ENCODE measurements at places on chromosomes 3 and 15.
A peak's percentile ranks its signal among the peaks of the same experiment; 100 is the strongest.

DNA sequence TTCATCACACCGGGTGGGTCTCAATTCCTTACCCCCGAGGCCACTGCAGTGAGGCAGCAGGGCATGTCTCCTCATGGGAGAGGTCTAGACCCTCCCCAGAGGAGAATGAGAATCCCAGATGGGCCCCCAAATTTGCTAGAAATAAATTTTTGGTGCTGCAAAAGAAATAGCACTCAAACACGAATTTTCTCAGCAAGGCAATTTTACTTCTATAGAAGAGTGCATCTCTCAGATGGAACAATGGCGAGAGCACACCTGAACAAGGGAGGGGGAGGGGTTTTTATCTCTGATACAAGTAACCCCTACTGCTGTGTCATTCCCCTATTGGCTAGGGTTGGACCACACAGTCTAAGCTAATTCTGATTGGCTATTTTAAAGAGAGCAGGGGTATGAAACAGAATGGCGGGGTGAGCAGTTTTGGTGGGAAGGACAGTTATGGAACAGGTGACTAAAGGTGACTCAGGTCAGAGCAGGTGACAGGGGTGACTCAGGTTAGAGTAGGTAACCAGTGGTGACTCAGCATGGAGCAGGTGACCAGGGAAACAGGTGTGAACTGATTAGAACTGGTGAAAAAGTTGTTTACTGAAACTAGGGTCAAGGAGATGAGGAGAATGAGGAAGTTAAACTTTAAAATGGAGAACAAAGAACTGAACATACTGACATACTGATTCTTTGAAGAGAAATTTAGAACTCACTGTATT lies 93.0 kb upstream of the WNT7A start:
- DNase-seq = no peak

DNA sequence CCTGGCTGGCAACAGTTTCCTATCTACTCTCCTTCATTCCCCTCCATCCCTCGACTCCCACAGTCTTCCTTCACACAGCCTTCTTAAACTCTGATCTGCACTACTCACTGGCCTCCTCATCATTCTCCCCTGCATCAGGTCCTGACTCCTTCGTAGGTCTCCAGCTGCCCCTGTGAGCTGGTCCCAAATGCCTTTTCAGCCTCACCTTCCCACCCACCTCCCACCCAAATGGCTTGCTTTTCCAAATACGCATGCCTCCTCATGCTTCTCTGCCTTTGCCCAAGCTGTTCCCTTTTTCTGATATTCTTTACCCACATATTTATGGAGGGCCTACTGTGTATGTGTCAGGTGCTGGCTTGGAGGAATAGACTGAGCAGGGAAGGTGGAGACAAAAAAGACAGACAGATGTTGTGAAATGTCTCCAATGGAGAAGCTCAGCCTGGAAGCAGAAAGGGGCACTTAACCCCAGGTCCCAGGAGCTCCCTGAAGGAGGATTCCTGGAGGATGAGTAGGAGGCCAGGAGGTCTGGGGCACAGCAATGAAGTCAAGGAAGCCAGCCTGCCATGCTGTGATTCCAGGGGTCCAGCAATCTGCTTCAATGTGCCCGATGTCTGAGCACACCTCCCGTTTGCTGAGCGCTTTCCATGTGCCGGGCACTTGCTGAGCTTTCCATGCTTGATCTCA lies 252.2 kb downstream of the SHQ1 start:
- no peak for DNase-seq

- DNase-seq = no peak
These were observed 34.5 kb downstream of the SLC41A3 start for GRCh38 chr3:126049289-126050049.

DNA sequence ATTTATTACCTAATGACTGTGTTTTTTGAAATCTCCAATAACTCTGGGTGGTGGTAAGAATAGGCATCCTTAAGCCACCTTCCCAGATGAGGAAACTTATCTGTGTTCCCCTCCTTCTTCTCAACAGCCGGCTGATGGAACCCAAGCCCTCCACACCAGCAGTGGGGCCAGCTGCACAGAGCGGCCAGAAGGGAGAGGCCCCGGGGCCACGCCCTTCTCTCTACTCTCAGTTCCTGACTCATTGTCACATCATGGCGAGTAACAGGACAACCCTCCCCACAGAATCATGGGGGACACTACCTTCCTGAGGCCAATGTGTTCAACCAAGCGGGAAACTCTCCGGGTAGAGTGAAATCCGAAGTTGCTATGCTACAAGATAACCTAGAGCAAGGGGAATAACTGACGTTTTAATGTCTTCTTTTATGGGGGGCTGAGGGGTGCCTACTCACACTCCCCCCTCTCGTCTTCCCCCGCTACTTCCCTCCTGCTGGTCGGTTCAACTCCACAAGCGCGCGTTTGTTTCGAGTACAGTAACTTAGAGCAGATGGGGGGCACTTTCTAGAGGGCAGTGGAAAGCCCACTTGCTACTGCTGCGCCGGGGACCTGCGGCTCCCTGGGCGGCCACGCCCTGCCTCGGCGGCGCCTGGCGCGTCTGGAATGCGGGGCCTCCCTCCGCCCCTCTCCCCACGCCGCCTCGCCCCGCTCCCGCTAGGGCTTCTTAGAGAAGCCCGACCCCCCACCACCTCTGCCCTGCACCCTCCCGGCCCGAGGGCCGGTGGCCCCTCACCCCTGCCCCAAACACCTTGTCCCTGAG lies 621 bp downstream of the ANXA2 start:
- DNase-seq = peak; percentile 15

GRCh38 chr3:160929595-160929994 lies 173.6 kb downstream of the PPM1L start:
- no peak for DNase-seq

- no peak for DNase-seq
These were observed 35.2 kb downstream of the GRK7 start for GRCh38 chr3:141798448-141798845.

GRCh38 chr3:149177122-149177521 lies 44.5 kb downstream of the CP start:
- no peak for DNase-seq

DNA sequence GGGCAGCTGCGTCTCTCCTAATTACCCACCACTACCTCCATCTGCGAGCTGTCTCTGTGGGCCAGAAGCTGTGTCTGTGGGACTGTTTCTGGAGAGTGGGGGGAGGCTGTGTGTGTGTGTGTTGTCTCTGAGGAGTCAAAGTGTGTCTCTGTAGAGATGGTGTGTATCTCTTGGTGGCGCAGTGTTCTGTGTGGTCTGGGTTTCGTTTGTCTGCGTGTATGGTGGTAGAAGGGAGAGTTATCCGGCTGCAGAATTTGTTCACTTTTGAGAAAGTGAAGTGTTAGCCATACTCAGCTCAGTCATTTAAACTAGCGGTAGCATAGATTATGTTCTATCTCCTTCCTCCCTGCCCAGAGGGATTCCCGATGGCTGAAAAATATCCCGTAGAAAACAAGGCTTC lies 2.2 kb downstream of the MYRIP start:
- no peak for DNase-seq

- no peak for DNase-seq
These were observed 59.6 kb downstream of the SMAD3 start for GRCh38 chr15:67124911-67125588.

GRCh38 chr3:5138214-5138981 lies 16.3 kb downstream of the ARL8B start:
- DNase-seq = no peak

DNA sequence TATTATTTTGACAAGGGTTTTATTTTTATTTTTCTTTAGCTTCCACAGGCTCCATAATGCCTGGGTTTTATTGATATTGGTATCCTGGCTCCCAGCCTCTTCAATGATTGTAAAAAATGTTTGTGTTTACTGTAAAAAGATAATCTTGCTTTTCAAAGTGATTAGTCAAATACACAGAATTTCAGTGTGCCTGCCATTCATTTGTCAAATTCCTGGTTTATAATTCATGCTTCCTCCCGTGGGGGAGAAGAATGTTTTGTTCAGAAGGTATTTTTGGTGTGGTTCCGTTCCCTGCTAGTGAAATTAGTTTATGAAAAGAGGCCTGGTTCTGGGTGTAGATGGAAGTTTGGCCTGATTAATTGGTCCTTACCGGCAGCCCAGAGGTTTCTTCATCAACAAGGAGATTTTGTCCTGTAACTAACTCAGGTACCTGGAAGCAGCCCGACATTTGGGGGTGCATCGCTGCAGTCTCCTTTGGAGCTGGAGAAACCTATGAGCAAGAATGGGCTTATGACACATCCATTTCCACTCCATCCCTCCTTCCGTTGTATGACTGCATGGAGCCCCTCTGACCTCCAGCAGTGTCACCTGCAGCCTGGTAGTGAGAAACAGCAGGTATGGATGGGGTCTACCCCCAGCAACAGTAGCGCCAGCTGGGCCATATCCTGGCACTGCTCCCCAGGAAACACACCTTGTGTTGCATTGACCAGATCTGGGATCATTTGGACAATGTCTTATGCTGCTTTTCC lies 101.5 kb downstream of the PGPEP1L start:
- no peak for DNase-seq

GRCh38 chr15:25464784-25465183 lies 26.0 kb upstream of the UBE3A start:
- no peak for DNase-seq

DNA sequence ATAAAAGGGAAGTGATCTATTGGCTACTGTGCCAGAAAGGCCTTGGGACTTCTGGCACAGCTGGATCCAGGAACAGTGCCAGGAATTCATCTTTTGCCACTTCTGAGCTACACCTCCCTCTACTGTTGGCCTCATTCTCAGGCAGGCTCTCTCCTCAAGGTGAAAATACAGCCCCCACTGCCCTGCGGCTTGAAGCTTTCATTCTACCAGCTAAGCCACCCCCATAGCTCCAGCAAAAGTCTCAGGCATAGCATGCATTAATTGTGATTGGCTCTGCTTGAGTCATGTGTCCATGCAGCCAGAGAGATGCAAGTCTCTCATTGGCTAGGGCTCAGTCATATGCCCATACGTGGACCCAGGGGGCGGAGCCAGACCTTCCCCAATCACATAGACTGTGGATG lies 142.4 kb downstream of the TPRA1 start:
- DNase-seq = no peak

- peak; percentile 48 for DNase-seq
These were observed 1.2 kb downstream of the RGMA start for GRCh38 chr15:93087825-93088199.

GRCh38 chr3:119981386-119981785 lies 112.9 kb downstream of the GSK3B start:
- no peak for DNase-seq

DNA sequence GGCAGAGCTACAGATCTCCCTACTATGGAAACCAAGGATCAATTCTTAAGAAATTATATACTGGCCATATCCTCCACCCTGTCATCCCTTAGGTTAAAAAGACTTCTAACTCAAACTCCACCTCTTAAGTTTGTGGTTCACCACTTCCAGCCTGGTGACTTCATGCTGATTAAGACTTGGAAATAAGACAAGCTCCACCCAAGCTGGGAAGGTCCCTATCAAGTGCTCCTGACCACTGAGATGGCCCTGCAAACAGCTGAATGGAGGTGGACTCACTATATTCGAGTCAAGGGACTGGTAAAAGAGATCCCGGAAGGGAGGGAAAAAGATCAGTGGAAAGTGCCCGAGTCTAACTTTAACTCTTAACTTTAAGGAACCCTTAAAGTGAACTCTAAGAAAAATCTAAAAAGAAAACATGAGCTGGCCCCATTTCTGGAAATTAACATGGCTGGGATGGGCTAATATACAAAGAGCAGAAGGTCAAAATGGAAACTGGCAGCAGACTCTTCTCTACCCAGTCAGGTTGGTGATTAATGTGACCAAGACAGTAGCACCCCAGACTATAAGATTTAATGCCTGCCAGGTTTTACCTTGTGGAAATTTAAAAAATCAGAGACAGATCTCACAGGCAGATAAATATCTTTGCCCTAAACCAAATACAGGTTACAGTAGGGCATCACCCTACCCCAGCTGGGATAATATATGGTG lies 43.9 kb downstream of the PPCDC start:
- no peak for DNase-seq

DNA sequence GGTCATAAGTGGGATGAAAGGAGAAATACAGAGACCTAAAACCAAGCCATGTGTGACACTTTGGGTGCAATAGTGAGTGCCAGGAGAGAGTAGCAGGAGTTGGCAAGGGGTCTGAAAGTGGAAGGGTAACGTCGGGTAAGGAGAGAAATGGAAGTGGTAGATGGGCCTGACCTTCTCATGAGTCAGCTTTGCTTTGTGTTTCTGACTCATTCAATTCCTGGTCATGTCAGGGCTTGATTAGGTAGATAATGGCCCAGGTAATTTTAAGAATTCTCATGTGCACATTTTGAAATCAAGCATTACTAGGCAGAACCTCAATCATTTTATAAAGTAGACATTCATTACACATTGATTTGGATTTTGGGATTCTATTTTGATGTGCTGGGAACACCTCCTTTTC lies 262.5 kb downstream of the SOX2 start:
- DNase-seq = no peak

DNA sequence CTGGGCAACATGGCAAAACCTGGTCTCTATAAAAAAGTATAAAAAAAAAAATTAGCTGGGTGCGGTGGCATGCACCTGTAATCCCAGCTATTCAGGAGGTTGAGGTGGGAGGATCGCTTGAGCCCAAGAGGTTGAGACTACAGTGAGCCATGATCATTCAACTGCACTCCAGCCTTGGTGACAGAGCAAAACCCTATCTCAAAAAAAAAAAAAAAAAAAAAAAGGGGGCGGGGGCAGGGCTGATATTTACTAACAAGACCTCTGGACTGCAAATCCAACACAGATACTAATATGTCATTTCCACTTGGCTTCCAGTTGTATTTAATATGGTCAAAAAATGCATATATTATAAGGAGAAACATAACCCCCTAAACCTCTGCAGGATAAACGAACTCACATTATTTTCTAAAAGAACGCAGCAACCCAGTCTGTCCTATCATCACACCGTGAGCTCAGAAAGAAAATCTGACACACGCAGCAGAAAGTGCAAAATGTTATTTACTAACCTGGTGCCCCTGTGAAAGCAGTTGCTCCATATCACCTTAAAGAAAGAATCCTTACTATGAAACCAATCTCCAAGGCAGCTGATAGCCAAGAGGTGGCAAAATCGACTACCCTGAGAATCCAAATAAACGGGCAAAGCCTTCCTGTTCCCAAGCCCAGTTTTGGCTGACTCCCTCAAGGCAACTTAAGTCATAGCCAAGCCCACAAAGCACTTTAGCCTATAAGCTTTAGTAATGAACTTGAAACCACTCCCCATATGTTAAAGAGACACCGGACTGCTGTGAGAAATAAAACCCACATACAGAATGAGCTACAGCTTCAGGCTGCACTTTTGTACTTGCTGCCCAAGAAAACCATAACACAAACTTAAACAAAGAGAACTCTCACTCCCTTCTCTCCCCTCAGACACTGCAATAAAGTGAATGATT lies 39.3 kb downstream of the PLD1 start:
- DNase-seq = no peak

DNA sequence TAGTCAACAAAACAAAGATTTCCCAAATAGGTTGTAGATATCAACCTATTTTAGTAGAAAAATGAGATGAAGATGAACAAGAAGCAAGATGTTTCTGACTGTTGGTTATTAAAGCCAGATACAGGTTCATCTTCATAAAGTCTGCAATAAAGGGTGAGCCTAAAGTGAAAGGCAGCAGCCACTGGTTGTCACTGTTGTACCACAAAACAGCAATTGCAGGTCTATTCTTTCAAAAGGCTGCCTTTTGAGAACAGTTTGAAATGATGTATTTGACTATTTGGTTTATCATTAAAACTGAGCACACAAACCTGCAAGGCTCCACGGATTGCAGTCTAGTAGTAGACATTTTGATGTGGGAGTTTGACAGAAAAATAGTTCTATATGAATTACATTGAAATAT lies 543.4 kb downstream of the GBE1 start:
- no peak for DNase-seq

GRCh38 chr15:69579950-69580618 lies 127.5 kb downstream of the RPLP1 start:
- DNase-seq = no peak

- DNase-seq = no peak
These were observed 63.8 kb downstream of the IGSF11 start for GRCh38 chr3:118970819-118971218.
